ENCODE measurements at places on chromosomes 3 and 15.
A peak's percentile ranks its signal among the peaks of the same experiment; 100 is the strongest.

DNA sequence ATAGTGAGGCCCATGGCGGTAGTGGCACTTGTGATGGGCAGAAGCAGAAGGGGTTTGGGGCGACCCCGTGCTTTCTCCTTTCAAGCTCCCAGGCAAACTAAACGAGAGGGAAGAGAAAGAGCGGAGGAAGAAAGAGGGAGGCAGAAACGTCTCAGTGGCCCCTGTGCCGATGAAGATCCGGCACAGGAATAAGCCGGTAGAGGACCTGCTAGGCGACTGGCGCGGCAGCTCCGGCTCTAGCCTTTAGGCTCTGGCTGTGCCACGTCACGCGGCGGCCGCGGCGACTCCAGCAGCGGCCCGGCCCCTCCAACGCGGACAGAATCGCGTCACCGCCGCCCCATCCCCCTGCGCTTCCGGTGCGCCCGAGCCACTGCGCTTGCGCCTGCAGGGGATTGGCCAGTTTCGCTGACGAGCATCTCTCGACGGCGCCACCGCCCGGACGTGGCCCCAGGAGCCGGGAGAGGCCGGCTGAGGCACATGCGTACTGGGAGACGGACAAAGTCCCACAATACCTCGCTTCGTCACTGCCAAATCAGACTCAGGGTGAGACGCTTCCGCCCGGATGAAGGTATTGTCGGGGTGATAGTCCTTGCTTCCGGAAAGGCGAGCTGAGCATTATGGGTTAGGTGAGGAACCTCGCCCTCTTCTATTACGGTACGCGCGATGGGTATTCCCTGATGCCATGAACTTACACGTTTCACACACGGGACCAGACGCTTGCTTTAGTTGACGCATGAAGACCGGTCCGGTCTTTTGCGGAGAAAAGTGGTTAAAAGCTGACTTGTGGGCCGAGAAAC is at the start of gene ARF4:
Gene ARF4, minus strand, starts transcription at position 218 of the 797 bp plus-strand sequence. Its CDS starts 204 bp downstream, at position 14.
- DNase-seq, result peak; percentile 98

GRCh38 chr3:142645236-142645793 is 49.1 kb downstream of the PLS1 start:
- no peak for DNase-seq

DNA sequence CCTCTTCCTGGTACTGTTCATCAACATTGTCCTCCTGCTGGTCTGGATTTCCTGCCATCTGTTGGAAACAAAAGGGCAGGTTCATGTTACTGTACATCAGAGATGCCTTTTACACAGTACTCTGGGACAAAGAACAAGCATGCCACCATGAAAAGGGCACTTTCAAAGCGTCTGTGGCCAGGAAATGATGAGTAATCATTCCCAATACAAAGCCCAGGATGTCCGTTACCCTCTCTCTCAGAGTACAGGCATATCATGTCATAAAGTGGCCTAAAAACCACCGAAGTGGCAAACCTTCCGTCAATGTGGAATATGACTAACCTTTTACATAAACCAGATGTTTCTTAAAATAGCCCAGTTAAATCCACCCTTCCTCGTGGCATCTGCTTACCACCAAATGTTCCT is 71.2 kb downstream of the GOLIM4 start:
- no peak for DNase-seq

GRCh38 chr3:126847061-126847460 is 135.9 kb upstream of the PLXNA1 start:
- DNase-seq, result no peak

- DNase-seq, result no peak
Observed at GRCh38 chr15:60116456-60117089, 112.5 kb downstream of the FOXB1 start.

DNA sequence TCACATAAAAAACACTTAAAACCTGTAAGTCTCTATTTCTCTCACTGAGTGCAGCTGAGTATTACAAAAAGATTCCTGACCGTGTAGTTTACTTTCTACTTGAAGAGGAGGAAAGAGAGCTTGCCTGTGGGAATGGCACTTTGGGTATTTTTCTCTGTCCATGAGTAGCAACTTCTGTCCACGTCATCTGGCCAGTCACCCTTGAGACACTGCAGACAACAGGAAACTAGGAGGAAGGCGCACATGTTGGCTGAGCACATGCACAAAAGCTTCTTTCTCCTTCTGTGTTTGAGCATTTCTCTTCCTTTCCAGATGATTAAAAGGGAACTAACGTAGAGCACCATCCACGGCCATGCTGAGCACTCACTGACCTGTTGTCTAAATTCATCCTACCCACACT is 19.7 kb downstream of the STARD5 start:
- DNase-seq, result no peak

DNA sequence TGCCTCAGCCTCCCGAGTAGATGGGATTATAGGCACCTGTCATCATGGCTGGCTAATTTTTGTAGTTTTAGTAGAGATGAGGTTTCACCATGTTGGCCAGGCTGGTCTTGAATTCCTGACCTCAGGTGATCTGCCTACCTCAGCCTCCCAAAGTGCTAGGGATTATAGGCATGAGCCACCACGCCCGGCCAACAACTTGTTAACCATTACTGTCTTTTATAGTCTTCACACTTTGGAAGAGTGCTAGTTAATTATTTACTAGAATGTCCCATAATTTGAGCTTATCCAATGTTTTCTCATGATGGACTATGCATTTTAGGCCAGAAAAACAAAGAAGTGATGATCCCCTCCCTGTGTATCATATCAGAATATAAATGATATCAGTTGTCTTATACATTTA is 288.6 kb upstream of the CBLB start:
- no peak for DNase-seq

- DNase-seq, result no peak
Observed at GRCh38 chr15:33912326-33912725, 56.0 kb upstream of the CHRM5 start.

DNA sequence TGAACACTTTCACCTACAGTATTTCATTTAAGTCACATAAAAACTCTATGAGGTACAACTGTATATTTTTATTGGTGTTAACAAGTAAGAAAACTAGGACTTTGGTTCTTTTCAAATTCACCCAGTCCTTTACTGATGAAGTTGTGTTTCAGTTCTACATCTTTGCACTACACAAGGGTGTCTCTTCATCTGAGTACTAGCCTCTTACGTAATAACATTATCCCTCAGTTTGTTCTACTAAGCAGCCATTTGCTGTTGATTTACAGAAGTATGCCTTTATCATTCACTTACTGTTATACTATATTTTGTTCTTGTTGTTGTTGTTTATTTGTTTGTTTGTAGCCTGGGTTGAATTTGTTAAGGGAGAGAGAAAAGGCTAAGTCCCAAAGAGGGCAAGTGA is 311.9 kb downstream of the PLOD2 start:
- no peak for DNase-seq

DNA sequence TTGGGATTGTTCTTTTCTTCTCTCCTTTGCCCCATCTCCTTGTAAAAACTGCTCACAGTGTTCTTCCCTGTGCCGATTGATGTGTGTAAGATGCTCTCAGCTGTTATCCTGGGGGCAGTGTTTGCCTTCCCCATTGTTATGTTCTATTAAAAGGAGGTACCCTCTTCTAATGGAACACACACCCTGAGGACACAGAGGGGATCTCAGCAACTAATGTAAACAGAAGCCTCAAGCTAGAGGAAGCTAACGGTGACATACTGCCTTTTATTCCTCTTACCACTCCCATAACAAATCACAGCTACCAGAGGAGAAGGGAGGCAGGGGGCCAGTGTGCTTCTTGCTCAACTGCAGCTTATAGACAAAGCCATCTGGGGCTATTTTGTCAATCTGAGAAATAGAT is 2.2 kb downstream of the TAGLN3 start:
- no peak for DNase-seq

DNA sequence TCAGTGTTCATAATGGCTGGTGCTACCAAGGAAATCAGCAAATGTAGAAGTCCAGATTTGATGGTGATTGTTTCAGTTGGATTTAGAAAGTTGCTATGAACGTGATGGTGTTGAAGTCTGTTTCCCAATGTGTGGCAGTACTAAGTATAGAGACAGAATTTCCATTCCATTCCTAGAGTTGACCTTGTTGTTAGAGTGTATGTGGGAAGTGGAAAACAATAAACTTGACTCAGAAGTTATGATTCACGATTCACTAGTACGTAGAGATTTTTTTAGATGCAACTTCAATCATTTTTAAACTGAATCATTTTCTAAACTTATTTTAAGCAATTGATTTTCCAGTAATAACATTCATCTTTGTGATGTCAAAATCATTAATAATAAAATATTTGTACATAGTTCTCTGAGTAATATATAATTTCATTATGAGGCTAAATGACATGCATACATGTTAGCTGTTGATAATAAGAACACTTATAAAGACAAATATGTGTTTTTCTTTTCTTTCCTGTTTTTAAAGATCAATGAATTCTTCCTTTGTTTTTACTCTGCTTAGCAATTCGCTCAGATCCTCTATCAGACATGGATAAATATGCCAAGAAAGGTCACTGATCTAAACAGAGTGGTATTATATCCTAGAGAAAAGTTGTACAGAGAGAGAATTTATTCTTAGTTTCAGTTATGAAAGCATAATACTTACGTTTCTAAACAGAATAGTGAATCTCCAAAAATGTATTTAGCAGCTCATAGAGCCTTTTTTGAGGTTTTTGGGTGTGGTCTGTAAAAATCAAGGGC is 108.8 kb upstream of the GPR149 start:
- no peak for DNase-seq

DNA sequence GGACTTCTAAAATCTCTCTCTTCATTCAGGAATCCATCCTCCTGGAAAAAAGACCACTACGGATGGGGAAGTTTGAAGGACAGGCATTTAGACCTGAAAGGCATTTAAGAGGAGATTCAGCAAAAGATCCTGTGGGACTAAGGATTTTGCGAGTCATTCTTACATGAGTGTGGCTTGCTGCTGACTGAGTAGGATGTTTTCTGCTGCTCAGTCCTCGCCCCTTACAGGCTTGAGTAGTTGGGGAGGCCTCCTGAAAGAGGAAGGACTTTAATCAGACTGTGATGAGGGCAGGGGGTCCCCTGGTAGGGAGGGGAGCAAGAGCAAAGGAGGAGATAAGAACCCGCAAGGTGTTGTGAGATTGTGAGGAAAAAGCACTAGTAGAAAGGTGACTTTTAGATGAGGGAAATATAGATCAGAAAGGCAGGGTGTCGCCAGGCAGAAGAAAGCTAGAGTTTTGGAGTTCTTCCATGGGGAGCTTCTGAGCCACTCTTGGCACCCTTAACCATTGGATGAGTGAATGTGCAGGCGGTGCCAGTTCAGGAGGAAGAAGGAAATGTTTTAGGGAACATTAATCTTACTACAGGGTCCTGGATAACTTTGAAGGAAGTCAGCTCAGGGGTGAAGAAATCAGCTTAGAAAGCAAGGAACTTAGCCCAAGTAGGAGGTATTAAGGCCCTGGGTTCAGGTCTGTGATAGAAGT is 171.1 kb downstream of the RORA start:
- DNase-seq, result no peak

GRCh38 chr3:87674397-87675161 is 384.2 kb downstream of the CGGBP1 start:
- DNase-seq, result no peak

DNA sequence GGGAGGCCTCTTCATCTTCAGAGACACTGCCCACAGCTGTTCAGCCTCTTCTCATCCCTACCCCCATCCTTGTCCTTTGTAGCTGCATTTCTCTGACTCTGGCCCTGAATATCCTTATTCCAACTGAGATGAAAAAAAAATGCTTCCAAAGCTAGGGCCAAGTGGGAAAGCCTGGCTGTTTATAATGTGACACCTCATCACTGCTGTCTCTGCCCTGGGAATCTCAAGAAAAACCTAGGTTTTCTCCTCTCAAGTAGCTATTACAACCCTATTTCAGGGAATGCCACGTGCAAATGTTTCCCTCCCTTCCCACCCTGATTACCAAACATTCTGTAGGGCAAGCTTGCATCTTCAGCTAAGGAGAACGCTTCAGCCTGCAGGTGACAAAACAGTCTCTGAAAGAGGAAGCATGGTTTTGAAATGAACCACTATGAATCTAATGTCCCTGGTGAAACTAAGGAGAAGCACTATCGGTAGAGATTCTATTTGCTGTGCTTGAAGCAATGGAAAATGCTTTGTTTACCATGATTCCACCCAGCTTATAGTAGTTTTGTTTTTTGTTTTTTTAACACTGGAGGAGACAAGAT is 65.4 kb downstream of the USF3 start:
- no peak for DNase-seq

DNA sequence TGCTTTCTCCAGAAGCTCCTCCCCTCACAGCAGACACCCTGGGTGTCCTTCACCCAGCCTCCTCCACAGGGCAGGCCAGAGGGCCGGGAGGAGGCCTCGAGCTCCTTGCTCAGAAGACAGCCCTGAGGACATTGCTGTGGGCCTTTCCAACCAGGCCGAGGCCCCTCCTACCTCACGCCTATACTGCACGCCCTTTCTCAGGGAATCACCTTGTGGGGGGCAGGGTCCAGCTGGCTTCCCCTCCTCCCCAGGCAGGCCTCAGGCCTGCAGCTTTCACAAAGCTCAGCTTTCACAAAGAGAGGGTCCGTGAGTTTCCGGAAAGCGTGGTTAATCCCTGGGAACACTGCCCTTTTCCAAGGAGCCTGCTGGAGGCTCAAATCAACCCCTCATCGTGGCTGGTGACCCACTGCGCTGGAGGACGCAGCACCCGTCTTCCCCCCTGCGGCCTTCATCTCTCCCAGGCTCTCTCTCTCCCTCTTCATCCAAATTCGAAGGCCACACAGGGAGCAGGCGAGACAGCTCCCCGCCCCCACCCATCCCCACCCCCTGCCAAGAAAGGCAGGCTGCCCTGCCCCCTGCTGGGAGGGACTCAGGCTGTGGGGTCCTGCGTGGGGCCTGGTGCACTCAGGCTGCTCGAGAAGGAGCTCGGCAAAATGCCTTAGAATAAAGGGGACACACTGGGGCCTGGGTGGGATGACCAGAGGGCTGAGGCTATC is 79.4 kb downstream of the OCA2 start:
- DNase-seq, result no peak

- DNase-seq, result no peak
Observed at GRCh38 chr3:12296511-12296910, 7.6 kb downstream of the PPARG start.

- peak; percentile 16 for DNase-seq
Observed at GRCh38 chr15:90306560-90306959, 41.1 kb downstream of the NGRN start.

- no peak for DNase-seq
Observed at GRCh38 chr3:23405081-23405480, 202.0 kb downstream of the UBE2E2 start.

DNA sequence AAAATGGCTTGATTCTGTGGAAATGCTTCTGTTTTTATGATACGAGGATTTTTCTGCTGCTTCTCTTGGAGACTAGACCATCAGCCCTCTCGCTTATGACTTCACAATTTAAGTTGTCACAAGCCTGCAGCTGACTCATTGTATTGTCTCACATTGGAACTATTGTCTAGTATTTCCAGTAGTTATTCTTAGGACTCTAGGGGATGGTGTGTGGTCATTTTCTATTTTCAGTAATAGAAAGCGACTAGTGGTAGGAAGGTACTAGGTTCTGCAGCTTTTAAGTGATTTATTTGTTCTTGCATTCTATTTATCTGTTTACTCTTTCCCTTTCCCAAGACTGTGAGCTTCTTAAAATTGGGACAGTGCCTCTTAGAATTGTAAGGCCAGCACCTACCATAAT is 66.3 kb upstream of the CRTC3 start:
- DNase-seq, result no peak

GRCh38 chr15:86322629-86323028 is 243.0 kb downstream of the AGBL1 start:
- DNase-seq, result no peak

Data from activated CD8-positive, alpha-beta memory T cell treated with anti-CD3 and anti-CD28 coated beads for 4 hours (primary cell).